ENCODE measurements at places on chromosomes 11 and 22.

GRCh38 chr22:50119768-50120251 lies 30.0 kb downstream of the MOV10L1 start:
- no peak for DNase-seq

- no peak for DNase-seq
Measured at GRCh38 chr11:33291004-33291777, 34.0 kb downstream of the HIPK3 start.

- no peak for DNase-seq
Measured at GRCh38 chr11:465896-466530, 15.9 kb downstream of the PTDSS2 start.

DNA sequence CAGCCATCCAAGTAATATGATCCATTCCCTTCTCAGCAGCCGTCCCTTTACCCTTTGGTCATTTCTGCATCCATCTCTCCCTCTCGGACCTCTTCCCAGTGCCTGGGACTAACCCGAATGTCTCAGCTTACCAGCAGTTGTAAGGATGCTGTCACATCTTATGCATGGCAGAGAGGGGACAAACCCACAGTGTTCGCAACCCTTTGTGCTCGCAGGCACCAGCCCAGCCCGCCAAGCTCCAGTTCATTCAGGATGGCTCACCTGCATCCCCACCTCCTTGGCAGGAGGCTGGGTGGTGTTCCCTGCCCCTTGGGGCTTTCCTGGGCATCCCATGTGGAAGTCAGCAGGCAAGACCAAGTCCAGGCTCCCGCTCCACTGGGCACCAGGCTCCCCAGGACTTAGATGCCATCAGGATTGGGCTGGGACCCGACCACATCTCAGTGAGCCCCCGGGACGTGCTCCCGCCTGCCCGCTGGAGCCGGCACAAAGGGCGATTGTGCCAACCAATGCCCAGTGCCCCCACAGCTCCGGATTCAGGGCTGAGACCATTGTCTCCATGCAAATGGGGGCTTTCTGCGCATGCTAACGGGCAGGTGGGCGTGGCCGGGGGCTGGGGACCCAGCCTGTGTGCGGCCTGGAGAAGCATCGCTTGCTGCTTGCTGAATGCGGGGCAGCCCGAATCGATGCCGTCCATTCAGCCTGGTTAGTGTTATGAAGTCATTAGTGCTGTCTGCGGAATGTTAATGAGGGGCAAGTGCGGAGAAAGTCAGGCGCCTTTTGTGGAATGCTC lies 108.6 kb downstream of the KCNQ1OT1 start:
- DNase-seq = no peak

GRCh38 chr11:10483174-10483573 lies 28.1 kb downstream of the AMPD3 start:
- no peak for DNase-seq

DNA sequence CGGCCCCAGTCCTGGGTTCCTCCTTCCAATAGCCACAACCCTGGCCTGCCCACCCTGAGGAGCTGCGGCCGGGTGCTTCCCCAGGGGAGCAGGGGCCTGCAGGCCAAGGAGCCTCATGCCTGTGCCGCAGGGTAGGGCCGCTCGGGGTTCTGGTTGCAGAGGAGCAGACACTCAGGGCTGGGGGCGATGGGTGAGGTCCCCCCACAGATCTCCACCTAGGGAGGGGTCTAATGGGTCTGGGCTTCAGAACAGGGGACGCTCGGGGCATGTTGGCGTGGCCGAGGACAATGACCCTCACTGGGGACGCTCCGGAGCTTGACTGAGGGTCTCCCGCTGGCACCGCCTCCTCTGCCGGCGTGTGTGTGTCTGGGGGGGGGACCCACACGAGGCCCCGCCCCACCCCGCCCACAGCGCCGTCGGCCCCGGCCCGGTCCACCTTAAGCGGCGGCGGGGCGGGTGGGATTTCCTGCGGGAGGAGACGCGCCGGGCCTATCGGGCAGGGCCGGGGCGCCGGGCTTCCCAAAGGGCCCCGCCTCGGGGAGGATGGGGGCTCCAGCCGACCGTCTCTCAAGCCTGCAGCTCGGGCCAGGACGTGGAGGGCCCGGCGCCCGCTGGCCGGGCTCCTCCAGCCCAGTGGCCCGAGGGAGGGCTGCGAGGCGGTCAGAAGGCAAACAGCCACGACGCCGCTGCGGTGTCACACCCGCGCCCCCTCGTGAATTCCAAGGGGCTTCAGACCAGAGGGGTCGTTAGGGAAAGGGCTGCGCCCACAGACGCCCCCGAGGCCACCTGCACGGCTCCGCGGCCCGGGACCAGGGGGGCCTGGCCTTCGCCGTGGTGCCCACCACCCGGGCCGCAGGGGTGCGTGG lies 640 bp upstream of the ZDHHC8 start:
- DNase-seq = peak; percentile 75

DNA sequence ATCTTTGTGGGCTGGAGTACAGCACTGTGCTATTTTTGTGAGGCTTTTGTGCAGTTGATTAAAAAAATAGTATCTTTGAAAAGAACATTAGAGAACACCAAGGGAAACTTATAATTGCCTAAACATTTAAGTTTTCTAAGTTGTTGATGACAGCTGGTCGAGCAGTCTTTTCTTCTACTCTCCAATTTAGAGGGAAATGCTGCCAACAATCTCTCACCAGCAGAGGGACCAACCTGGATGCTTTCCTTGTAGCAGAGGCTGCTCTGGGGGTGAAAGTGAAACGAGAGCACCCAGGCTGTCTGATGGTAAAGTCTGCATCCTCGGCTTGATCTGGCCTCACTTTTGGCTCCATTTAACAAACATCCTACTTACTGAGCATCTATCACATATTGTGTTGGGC lies 1286.5 kb upstream of the TENM4 start:
- DNase-seq = no peak

GRCh38 chr11:121429556-121429955 lies 22.6 kb upstream of the SORL1 start:
- no peak for DNase-seq

GRCh38 chr11:26247340-26247739 lies 84.6 kb upstream of the ANO3 start:
- no peak for DNase-seq

GRCh38 chr11:129911298-129911697 lies 15.9 kb upstream of the NFRKB start:
- DNase-seq = no peak

DNA sequence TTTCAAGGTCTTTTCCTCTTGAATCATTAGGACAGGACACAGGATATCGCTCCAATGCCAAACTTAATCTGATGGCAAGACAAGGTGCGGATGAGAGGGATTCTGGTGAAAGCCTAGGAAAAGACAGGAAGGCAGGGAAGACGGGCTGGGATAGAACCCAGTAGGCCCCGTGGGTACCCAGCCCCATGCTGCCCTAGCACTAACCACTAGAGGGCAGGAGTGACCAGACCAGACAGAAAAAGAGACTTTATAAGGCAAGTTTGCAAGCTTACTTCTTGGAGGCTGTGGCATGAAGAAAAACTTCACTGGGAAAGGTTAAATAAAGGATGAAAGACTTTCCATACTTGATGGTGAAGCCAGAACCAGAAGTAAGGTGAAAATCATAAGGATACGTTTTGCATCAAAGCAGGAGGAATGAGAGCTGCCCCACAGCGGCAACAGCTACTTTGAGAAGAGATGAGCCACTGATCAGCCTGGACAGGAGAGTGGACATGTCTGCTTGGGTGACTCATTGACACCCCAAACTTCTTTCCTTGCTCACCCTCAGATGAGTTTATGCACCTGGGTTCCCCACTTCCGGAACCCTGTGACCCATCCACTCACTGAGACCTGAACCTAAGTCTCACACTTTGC lies 39.8 kb downstream of the SYN3 start:
- no peak for DNase-seq

DNA sequence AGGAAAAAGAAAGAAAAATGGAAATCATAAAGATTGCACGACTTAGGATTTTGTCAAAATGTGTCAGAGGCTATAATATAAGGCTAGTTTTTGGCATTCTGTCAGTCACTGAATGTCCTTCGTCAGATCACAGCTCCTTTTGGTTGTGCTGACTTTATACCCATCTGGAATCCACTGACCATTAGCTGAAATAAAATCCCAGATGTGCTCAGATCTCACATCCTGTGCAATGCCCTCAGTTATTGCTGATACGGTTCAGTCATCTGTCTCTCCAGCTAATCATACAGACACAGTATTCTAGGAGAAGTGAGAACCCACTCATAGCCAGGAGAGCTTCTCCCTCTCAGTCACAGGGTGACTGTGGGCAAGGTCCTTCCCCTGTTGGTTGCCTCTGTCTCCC lies 11.5 kb downstream of the CD44 start:
- DNase-seq = no peak

GRCh38 chr11:18063125-18063524 lies 17.1 kb upstream of the TPH1 start:
- DNase-seq = no peak

GRCh38 chr11:2670541-2671100 lies 29.2 kb downstream of the KCNQ1OT1 start:
- no peak for DNase-seq

- no peak for DNase-seq
Measured at GRCh38 chr22:40240686-40241085, 63.0 kb downstream of the TNRC6B start.

GRCh38 chr11:36578458-36578857 lies 10.7 kb downstream of the RAG1 start:
- no peak for DNase-seq

DNA sequence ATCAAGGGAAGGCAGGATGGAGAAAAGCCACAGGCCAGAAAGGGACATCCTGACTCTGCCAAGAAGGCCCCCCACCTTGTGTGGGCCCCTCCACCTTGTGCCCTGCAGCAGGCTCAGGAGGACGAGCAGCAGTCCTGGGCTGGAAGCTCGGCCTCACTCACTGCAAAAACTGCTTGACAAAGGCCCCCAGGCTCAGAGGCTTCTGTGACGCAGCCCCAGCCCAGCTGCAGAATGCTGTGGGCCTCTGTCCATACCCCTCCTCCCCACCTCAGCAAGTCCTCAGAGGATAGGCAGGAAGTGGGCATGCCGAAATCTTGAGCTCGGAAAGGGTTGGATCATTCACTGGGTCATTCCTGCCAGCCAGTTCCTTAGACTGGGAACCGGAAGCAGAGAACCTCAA lies 61.9 kb downstream of the NRXN2 start:
- DNase-seq = no peak

GRCh38 chr22:50572965-50573364 lies 5.3 kb downstream of the CPT1B start:
- no peak for DNase-seq

DNA sequence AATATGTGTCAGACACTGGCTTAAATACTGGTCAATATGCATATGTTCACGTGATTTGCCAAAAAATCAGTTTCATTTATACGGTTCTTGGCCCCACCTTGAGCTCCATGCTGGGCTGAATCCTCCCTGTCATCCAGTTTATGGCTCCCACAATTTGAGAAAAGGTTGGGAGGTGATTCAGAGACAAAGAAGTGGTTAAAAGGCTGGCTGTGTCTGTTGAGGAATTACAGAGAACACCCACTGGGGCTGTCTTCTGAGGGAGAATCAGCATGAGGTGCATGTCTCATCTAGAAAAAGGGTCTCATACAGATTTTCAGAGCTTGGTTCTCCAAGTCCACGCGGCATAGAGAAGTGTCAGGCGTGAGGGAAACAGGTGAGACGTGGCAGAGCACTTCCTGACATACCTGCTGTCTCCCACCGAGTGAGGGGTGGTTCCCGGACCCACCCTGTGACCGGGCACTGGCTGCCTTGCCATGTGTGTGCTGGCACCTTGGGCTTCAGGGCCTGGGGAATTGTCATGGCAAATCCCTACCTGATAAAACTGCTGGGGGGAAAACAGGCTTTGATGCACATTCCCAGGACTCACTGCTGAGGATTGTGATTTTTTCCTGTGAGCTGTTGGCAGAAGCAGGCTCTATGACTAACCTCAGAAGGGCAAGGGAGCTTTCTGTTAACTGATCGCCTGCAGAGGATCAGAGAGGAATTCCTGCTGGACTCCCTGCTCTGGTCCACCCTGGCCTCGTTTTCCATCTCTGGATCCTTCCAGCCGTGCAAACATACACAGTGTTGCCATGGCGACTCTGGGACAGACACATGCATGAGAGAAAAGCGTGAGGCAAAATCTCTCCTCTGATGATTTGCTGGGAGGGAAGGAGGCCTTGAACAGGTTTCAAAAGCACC lies 223.6 kb downstream of the ADAMTS15 start:
- no peak for DNase-seq

- no peak for DNase-seq
Measured at GRCh38 chr22:28021998-28022660, 103.1 kb upstream of the PITPNB start.

GRCh38 chr22:42939941-42940653 lies 74.9 kb downstream of the PACSIN2 start:
- no peak for DNase-seq

GRCh38 chr11:118524757-118525470 lies 2.4 kb upstream of the TTC36 start:
- no peak for DNase-seq

DNA sequence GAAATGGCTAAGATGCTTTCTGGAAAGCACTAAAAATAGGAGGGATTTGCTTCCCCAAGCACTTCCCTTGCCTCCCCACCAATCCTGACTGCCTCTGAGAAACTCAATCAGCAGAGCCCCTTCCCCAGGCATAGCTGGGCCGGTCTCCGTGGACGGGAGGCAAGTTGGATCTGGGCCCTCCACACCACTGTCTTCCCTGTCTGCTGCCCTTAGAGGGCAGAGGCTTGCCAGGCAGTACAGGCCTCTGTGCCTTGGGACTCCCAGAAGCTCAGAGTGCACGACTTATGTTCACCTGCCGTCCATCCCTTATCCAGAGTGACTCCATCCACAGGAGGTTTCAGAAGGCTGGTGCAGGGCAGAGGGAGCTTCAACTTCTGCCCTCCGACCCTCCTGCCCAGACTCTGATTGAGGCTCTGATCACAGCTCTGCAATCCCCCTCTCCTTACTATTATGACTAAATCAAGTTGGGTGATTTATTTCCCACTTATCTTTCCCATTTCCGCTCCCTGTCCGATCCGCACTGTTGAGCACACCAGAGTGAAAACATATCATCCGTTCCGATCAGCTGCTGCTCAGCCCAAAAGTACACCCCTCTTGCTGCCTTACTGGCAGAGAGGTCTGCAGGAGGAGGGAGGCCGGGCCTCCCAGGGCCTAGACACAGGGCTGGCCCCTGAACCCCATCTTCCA lies 71.8 kb downstream of the DSCAML1 start:
- no peak for DNase-seq

GRCh38 chr11:34790620-34791019 lies 125.6 kb downstream of the APIP start:
- no peak for DNase-seq

GRCh38 chr22:46122511-46122971 lies 27.8 kb upstream of the PPARA start:
- DNase-seq = peak; percentile 61

DNA sequence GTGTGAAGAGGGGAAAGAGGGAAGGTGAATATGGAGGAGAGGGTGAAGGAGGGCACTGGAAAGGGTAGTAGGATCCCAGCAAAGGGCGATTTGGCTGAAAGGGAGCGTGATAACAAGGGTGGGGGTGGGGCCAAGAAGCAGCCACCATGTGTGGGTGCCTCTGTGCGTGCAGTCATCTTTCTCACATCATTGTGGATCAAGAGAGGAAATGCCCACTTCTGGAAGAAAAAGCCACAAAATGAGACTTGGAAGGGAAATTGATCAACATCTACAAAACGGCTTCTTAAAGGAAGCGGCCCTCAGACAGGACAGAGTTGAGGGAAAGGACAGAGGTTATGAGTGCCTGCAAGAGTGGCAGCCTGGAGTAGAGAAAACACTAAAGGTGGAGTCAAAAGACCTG lies 1.2 kb upstream of the CXCR5 start:
- no peak for DNase-seq

Data from stimulated activated CD4-positive, alpha-beta T cell treated with anti-CD3 and anti-CD28 coated beads, Interleukin-1b, Interleukin-23, amount 100 ng/mL, for 1 hour (primary cell).